ENCODE measurements at places on chromosomes 4 and X.

DNA sequence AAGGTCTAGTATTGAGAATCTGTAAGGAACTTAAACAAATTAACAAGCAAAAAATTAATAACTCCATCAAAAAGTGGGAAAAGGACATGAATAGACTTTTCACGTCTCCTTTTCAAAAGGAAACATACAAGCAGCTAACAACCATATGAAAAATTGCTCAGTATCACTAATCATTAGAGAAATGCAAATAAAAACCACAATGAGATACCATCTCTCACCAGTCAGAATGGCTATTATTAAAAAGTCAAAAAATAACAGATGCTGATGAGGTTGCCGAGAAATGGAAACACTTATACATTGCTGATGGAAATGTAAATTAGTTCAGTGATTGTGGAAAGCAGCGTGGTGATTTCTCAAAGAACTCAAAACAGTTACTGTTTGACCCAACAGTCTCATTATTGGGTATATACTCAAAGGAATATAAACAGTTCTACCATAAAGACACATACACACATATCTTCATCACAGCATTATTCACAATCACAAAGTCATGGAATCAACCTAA, 410.4 kb upstream of the SMIM31 start:
- no peak for DNase-seq

DNA sequence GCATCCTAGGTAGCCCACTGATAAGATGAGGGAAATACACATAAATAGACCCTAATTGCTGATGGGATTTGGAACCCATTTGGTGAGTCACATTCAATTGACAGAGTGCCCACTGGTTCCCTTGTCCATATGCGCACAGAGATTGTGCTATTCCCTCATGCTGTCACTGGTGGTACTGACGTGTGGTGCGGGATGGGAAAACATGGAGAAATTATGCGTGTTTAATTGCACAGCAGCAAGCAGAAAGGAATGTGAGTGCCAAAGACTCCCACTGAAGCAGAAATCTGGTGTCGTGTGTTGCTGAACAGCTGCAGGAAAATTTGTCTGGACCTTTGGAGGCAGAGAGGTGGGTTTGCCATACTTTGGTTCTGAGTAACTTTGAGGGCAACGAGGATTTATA, 92.2 kb downstream of the NHSL2 start:
- no peak for DNase-seq

DNA sequence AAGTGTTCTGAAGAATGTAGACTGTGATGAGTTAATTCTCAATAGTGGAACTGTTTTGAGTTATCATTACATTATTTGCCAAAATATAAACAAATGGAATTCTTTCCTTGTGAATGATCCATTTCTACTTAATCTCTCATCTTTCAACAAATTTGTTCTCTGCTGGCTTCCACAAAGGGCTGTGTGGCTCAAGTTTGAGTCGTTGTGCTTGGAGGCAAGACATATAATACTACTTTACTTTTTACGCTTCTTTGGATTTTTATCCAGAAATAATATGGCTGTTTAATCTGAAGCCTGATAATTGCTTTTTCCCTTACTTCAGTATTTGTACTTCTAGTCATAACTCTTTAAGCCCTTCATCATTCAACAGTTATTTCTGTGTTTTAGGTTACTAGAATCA, 169.5 kb downstream of the ARHGAP10 start:
- no peak for DNase-seq

- no peak for DNase-seq
These were observed 161.3 kb upstream of the USP38 start for GRCh38 chr4:143023239-143023918.

GRCh38 chr4:7103031-7103606, 35.3 kb upstream of the GRPEL1 start:
- DNase-seq, result peak; percentile 86

- no peak for DNase-seq
These were observed 236.6 kb upstream of the ANKRD50 start for GRCh38 chr4:124948976-124949597.

GRCh38 chrX:24498181-24498580, 33.1 kb downstream of the PDK3 start:
- DNase-seq, result peak; percentile 27

DNA sequence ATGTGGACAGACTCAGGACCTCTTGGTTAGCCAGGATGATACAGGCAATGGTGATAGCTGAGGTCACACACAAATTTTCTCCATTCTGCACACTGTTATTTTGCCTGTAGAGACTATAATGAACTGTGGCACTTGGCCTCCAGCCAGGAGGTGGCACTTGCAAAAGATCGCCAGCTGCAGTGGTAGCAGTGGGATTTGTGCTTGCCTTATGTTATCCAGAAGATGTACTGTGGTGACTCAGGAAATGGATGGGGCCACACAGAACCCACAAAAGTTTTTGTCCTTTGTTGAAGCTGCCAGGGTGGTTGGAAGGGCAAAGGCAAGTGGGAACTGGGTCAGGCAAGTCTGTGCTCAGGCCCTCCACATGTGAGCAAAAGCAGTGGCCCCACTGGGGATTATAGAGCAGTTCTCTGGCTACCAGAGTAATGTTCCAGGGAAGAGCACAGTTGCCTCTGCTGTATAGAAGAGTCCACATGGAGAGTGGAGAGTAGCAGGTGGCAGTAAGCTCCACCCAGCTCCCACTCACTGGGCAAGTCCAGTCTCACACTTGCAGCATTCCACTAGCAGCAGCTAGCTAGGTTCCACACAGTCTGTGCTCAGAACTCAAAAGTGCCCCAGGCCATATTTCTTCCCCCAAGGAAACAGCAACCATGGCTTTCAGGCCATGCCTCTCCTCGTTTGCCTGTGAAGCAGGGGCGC, 5.9 kb upstream of the C4orf17 start:
- no peak for DNase-seq

- DNase-seq, result no peak
These were observed 86.2 kb upstream of the KIT start for GRCh38 chr4:54571293-54572151.

GRCh38 chrX:129782706-129783105, 3.0 kb downstream of the SASH3 start:
- DNase-seq, result peak; percentile 9

GRCh38 chr4:101667348-101667747, 123.2 kb upstream of the BANK1 start:
- no peak for DNase-seq

DNA sequence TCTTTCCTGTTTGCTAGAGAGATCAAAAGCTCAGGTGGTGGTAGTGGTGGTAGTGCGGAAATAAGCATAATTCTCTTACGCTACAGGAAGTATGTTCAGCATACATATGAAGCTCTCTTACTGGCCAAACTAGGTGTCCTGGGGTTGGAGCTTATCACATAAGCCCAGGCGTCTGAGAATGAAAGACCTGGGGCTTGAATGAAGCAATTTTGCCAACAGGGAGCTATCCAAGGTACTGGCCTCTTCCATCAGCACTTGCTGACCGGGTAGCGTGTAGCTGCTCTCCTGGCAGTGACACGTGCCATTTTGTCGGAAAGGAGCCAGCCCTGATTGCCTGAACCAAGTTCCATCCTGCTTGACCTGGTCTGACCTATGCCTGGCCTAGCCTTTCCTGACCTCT, 65.9 kb upstream of the HPF1 start:
- no peak for DNase-seq

DNA sequence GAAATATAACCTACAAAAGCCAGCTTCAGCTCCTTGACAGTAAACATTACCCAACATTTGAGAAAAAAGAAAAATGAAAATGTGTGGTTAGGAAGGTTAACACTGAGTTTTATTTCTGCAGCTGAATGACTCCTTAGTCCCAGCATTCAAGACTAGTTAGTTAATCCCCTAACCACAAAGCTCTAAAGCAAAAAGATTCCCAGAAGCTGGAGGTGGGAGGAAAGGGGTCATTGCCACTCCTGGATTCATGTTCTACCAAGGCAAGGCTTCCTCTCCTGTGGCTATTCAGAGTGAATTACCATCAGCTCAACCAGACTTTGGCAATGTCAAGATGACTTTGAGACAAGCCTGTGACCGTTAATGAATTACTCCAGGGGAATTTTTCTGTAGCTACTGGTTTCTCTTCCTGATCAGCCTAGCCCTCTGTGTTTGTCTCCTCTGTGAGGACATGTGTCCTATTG, 63.6 kb downstream of the HADH start:
- DNase-seq, result no peak

DNA sequence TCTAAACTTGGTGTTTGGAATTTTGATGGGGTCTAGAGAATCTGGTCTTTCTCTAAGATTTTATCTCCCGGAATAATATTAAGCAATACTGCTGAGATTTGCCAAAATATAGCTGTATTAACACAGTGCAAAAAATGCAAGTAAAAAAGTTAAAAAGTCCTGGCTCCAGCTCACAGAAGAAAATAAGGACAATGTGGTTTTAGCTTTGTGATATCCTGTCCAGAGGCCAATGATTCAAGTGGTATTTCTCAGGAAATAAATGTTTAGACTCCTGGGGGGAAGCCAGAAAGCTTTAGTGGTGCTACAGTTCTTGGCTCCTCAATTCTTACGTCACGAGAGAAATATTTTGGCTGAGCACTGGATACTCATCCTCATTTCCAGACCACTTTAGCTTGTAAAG, 40.9 kb upstream of the IL13RA2 start:
- DNase-seq, result no peak

GRCh38 chr4:915041-915474, 17.1 kb downstream of the GAK start:
- peak; percentile 45 for DNase-seq

- DNase-seq, result peak; percentile 19
These were observed 4.9 kb upstream of the WDFY3 start for GRCh38 chr4:84971319-84971932.

DNA sequence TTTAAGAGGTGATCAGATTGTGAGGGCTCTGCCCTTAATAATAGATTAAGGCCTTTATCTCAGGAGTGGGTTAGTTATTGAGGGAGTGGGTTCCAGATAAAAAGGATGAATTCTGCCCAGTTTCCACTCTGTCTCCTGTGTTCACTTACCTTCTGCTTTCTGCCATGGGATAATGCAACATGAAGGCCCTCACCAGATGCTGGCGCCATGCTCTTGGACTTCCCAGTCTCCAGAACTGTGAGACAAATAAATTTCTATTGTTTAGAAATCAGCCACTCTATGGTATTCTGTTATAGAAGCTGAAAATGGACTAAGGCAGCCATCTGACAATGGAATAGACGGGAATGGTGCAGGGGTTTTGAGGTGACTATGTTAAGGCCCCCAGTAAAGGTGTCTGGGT, 6.9 kb upstream of the RELL1 start:
- DNase-seq, result no peak

- DNase-seq, result peak; percentile 57
These were observed 126.7 kb upstream of the MBNL3 start for GRCh38 chrX:132615391-132616131.

DNA sequence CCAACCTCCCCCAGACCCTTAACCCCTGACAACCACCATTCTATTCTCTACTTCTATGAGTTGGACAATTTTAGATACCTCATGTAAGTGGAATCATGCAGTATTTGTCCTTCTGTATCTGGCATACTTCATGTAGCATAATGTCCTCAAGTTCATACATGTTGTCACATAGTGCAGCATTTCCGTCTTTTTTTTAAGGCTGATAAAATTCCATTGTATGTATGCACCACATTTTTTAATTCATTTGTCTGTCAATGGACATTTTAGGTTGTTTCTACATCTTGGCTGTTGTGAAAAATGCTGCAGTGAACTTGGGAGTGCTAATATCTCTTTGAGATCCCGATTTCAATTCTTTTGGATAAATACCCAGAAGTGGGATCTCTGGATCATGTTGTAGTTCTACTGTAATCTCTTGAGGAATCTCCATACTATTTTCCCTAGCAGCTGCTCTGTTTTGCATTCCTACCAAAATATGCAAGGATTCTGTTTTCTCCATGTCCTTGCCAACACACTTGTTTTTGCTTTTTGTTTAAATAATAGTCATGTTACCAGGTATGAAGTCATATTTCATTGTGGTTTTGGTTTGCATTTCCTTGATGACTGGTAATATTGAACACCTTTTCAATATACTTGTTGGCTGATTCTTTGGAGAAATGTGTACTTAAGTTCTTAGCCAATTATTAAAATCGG, 48.8 kb upstream of the ADAD1 start:
- DNase-seq, result no peak

DNA sequence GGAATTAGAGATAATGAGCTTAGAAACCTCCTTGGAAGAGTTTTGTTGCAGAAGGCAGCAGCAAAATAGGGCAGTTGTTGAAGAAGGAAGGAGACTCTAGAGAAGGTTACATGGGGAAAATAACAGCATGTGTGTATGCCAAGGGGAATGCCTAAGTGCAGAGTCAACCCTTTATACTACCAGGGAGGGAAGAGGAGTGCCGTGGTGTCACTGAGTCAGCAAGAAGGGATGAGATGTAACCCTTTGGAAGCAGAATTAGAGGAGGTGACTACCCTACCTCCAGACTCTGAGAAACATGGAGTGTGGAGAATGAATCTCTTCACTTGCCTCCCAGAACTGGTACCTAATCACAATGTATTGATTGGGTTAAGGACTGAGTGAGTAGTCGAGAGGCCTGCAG, 6.7 kb upstream of the GABRE start:
- DNase-seq, result no peak

GRCh38 chr4:79620617-79621016, 212.6 kb upstream of the GK2 start:
- DNase-seq, result no peak

- peak; percentile 23 for DNase-seq
These were observed 1.1 kb downstream of the PLXNA3 start for GRCh38 chrX:154458954-154459778.

GRCh38 chr4:41141900-41142299, 72.4 kb downstream of the APBB2 start:
- DNase-seq, result no peak

DNA sequence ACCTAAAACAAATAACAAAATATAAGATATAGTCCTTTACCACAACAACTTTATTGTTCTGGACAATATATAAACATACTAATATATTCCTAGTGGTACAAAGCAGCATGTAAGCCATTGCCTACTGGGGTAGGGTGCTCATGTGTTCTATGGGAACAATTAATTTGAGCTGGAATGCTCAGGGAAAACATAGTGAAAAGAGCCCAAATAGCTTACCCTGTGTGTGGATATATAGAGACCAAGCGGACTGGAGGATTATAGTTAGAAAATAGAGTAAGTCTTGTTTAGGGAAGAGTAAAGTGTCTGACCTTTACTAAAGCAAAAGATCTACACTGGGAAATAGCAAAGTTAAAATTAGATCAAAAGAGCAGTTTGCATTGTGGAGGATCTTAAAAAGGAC, 64.8 kb downstream of the MAD2L1 start:
- no peak for DNase-seq

GRCh38 chrX:43958529-43958928, 14.7 kb downstream of the NDP start:
- peak; percentile 58 for DNase-seq

GRCh38 chr4:49036528-49036927, 50.5 kb downstream of the CWH43 start:
- DNase-seq, result no peak

GRCh38 chr4:150126201-150126863, 48.1 kb downstream of the DCLK2 start:
- DNase-seq, result peak; percentile 55

DNA sequence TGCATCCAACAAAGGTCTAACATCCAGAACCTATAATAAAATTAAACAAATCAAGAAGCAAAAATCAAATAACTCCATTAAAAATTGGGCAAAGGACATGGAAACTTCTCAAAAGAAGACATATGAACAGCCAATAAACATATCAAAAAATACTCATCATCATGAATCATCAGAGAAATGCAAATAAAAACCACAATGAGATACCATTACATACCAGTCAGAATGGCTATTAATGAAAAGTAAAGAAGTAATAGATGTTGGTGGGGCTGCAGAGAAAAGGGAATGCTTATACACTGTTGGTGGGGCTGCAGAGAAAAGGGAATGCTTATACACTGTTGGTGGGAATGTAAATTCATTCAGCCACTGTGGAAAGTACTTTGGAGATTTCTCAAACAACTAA, 465.8 kb downstream of the ZIC3 start:
- no peak for DNase-seq
